C1 segment of cervical spinal cord (tissue), 14 donors: ENCODE measurements at places on chromosomes 7 and 10.

DNA sequence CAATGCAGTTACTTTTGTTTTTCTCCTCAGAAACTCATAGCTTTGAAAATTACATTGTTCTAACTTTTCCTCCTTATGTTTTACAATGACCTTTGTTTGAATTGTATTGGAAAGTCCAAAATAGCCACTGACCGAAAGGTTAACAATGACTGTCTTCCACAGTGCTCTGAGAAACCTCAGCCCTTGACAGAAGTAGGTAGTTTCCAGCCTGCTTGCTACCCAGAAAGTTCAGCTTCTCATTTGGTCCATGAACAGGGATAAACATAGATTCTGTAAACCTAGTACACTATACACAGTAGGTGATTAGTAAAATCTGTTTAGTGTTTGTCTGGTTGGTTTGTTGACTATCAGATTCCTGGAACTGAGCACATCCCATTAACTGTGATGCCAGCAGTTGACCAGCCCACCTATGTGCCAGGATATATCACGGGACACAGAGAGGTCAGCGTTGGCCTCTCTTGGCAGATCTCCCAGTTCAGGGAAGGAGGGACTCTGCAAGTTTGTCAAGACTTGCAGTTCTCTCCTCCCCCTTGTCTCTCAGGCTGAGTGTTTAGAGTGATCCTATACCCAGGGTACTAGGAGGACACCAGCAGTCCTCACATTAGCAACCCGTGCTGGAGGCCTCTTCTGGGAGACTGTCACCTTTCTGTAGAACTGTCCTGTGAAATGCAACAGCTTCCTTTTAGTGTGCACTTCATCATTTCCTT is 297.6 kb downstream of the ARHGAP12 start:
- DNase-seq, result no peak

- no peak for DNase-seq
These were observed 589 bp upstream of the RAPGEF5 start for GRCh38 chr7:22357311-22358175.

DNA sequence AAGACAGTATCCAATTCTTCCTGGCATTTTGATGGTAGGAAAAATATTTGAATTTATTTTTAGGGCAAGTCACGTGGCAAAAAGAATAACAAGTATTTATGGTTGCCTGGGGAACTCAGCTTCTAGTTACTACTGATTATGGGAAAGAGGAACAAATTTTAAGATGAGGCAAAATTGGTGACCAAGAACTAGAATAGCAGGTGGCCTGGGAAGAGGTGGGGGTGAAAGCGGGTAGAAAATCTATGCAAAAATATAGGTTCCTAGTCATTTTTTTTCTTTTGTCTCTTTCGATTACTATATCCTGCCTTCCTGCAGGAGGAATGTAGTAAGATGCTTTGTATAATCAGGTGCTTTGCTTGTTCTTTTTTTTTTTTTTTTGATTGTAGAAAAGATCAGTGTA is 27.8 kb downstream of the ENTPD1 start:
- DNase-seq, result no peak

DNA sequence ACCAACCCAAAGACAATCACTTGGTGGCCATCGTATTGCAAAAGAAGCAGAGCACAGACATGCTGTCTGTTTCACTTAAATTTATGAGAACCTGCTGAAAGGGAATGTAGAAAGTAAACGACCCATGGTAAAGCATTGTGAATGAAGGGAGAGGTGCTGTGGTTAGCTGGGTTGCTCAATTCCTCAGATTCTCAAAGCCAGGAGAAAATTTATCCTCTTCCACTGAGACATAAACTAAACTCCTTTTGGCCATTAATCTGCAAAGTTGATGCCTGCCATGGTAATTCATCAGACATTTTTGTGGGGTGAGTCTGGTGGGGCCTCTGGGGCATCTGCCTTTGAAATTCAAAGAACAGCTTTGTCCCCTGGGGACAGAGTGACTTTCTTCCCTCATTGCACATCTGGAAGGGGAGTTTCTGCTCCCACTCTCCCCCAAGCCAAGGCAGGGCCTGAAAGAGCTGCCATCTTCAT is 951.0 kb downstream of the LRMDA start:
- DNase-seq, result no peak

- no peak for DNase-seq
These were observed 4.8 kb upstream of the FAM24B start for GRCh38 chr10:122884166-122884565.

DNA sequence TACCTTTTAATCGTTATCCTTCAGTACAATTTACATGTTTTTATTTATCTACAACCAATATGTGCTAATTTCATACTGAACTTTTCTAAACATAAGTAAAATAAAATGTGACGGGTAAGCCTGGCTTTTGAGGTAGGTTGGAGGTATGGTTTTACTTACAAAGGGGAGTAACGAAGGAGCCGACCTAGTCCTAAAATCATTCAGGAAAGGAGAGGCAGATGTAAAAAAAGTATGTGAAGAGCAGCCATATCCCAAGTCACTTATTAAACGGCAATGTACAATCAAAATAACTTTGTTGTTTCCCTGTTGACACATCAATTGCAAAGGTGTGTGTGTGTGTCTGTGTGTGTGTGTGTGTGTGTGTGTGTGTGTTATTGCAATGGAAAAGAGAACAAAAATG is 351.3 kb downstream of the CRPPA start:
- no peak for DNase-seq

DNA sequence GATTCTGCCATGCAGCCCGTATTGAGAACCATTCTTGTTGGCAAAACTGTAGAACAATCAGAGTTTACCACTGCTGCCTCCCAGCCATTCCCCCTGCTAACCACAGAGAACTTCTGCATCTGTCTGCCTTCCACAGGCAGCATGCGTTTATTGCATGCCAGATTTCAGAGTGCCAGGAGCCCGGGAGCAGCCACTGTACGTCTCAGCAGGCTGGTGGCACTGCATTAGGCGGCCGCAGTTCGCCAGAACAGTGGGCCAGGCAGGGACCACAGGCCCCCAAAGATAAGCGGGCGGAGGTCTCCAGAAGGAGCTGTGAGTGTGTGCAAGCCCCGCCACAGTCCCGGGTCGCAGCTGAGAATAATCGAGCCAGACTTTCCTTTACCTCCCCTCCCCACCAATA is 31.8 kb downstream of the ZNF467 start:
- DNase-seq, result peak; percentile 25

DNA sequence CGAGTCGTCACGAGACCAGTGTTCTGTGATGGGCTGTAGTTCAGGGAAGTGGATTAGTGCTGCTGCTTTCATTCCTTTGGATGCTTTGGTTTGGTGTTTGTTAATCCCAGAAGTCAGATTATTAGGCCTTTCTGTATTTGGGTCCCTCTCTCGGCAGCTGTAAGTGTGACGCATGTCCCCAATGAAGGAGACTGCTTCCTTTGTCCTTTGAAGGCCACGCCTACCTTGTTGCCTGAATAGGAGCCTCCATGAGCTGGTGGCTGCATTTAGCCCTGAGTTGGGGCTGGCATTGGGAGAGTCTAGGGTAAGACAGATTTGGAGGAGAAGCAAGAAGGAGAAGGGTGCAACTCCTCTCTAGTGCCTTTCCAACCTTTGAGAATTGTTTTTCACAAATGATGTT is 34.5 kb downstream of the DOCK1 start:
- DNase-seq, result no peak

DNA sequence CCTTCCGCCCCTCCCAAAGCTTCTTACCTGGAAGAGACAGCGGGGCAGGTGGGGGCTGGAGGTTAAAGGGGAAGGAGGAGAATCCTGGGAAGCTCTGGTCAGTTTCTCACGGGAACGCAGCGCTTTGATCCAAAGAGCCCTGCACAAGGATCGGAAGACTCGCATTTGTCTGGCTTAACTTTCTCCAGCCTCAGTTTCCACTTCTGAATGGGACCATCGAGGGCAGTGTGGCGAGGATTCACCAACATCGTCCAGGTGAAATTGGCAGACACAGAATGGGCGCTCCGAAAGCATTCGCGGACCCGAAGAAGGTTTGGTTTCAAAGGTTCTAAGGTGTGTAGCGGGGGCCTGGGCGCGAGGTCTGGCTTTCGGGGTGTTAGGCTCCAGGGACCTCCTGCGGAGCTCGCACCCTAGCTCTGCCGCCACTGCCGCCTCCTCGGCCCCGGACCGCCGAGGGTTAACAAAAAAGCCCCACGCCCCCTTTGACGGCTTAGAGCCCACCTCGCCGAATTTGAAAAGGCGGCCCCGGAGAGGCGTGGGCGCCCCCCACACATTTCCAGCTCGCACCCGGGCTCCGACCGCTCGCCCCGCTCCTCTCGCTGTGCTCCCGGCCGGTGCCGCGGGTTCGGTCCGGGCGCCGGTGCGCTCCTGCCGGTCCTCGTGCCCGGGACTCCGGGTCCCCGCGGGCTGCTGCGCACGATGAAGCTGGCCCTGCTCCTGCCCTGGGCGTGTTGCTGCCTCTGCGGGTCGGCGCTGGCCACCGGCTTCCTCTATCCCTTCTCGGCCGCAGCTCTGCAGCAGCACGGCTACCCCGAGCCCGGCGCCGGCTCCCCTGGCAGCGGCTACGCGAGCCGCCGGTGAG is at the start of gene COL26A1:
COL26A1 (plus strand) TSS at position 542 of the 862 bp plus-strand sequence; CDS start at position 700, 158 bp downstream.
- no peak for DNase-seq

DNA sequence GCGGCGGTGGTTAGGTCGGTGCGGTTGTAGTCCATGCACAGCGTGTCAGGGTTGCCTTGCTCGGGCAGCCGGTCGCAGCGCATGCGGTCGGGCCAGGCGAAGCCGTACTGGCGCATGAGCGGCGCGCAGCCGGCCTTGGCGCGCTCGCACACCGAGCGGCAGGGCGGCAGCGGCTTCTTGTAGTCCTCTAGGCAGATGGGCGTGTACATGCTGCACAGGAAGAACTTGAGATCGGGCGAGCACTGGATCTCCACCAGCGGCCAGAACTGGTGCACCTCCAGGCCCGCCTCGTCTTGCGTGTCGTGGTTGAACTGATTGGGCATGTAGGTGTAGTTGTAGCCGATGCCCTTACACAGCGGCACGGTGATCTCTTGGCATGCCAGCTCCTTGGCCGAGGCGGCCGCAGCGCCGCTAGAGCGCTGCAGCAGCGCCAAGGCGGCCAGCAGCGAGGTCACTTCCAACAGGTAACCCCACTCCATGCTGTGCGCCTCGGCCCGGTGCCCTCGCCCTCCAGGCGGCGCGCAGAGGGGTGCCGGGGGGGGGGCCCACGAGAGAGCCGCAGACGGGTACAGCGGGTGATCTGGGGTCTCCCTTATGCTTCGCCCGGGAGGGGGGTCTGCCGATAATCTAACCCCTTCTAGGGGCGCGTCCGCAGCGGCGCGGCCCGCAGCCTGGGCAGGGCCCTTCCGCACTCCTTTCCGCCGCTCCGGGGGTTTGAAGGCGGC is 983 bp downstream of the FZD8 start:
- no peak for DNase-seq

GRCh38 chr10:99998889-99999288 is 10.9 kb downstream of the DNMBP start:
- no peak for DNase-seq

- DNase-seq, result no peak
These were observed 1.1 kb upstream of the TNS3 start for GRCh38 chr7:47582764-47583738.

DNA sequence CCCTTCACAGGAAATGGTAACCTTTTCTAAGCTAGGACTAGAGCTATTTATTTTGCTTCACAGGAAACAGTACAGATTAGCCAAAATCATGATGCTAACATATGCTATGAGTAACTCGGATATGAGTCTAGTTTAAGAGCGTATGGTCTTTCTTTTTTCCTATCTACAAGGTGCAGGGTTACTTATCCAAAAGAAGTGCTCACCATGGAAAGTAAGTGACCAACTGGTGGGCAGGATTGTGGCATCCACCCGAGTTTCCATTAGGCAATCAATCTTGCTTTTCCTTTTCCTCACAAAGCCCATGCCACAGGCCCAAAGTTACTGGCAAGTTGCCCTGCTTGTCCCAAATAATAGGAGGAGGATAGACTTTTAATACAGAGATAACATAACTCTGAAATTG is 765.1 kb upstream of the POM121L12 start:
- no peak for DNase-seq

DNA sequence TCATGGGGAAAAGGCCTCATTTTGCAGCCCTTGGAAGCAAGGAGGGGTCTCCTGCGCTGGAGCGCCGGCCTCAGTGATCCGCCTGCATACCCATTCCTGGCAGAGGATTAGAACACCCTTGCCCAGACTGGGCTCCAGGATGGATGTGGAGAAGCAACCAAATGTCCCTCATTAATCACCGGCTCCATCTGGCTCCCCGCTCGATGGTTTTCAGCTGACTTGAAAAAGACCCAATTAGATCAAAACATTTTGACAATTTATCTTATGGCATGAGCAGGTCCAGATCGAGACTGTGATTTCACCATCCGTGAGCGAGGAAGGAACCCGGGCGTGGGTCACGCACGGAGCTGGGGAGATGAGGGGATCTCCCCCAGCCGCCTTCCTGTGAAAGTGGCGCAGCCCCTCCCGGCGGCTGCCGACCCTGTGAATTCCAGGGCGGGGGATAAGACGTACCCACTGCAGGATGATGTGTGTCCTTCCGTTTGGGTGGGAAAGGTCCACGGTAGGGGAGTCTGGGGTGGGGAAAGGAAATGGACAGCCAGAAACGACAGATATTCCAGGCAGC is 141.6 kb downstream of the EMX2 start:
- DNase-seq, result no peak

- no peak for DNase-seq
These were observed 20.3 kb upstream of the GIMAP2 start for GRCh38 chr7:150665089-150665748.

GRCh38 chr10:62188021-62188616 is 80.5 kb downstream of the RTKN2 start:
- no peak for DNase-seq

GRCh38 chr7:21364801-21365271 is 63.0 kb upstream of the SP4 start:
- DNase-seq, result no peak

DNA sequence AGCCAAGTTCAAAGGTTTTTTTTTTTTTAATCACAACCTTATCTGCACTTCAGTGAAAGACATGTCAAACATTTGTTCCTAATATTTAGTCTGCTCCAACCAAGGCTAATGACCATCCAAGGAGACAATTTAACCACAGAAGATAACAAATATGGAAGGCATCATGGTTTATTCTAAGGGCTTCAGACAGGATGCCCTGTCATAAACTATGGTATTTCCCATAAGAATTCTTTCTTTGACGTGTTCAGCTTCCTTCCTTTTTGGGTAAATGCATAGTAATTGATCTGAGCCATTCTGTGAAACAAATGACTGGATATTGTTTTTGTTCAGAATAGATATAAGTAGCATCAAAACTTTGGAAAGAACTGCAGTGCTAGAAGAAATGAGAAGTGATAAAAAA is 326.5 kb upstream of the AOAH start:
- no peak for DNase-seq

DNA sequence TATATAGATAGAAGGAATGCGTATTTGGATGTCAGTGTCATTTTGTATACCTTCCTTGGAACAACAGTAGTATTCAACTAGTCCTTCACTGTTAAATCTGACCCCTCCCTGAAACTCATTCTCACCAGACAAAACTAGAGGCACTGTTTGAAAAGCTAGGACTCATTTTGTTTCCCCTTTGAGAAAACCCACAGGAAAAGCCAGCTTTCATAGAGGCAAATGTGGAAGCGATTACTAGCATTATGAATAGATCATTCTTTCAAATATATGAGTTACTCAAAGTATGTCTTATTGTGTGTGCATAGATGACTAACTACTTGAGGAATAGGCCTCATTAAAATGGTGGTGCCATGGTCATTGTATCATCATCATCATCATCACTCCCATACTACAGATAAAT is 1.9 kb upstream of the ASB15 start:
- DNase-seq, result no peak
